ENCODE measurements at places on chromosomes 16 and 17.

DNA sequence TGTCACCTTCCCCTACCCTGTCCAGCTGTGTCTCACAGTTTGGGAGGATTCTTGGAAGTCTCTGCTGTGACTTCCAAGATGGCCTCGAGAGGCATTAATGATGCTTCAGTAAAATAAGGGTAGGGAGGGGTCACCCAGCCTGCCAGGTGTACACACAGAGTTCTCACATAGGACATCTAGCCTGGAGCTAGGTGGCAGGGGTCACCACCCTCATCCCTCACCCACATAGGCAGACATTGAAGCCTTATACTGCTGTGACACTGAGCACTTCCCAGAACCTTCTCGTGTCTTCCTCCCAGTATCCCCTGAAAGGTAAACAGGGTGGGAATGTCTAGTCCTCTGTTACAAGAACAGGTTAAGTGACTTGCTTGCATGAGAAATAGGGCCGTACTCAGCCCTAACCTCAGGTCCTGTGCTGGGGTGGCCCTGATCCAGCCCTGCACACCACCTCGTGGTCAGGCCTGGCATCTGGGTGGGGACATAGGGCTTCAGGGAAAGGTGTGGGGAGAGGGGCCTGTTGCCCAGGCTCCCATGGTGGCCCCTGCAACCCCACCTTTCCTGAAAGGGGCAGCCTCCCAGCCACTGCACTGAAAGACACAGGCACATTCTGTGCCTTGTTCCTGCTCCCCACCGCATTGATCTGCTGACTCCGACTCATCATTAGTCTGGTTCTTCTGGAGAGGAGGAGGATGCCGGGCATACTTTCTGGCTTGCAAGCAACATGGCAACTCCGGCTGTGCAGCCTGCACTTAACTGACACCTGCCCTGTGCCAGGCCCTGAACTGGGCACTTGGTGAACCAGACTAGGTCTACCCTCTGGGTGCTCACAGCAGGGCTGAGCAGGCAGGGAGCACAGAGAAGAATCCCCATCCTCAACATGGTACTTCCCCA, 3.6 kb upstream of the MMP15 start:
- DNase-seq = no peak

DNA sequence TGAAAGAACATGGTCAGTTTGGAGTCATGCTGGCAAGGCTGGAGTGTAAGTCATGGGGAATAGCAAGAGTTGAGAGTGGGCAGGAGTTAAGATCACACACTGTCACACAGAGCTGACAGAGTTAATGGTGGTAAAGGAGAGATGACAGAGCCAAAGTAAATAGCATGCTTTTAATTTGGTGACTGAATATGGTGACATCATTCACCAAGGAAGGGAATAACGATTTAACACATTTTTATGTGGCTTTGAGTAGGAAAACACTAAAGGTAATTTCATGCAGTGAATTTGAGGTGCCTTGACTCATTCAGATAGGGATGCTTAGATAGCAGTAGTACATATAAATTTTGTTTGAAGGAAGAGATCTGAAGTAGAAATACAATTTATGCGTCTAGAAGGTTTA, 42.1 kb downstream of the SYNRG start:
- DNase-seq = no peak

- DNase-seq = no peak
These were observed 82.8 kb upstream of the NOG start for GRCh38 chr17:56510554-56511342.

DNA sequence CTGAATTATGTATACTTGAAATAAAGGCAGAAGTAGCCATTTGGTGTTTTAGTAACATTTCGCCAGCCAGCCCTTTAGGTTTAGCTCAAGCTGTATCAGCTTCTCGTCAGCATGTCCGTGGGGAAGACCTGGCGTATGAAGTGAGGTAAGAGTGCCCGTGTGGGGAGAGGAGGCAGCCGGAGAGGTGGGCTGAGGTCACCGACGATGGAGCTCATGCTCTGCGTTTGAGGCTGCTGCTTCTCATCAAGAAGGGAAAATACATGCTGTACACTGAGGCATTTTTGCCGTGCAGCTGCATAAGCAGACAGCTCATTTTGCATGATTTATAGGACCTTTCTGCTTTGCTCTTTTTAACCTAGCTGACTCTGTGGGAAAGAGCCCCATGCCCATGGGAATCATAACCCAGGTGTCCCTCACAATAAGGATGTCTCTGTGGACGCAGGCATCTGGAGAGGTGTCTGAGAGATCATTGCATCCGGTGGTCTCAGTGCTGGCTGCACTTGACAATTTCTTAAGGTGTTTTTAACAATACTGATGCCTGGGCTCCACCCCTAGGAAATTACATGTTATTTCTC, 179.1 kb downstream of the ABCC12 start:
- DNase-seq = no peak

DNA sequence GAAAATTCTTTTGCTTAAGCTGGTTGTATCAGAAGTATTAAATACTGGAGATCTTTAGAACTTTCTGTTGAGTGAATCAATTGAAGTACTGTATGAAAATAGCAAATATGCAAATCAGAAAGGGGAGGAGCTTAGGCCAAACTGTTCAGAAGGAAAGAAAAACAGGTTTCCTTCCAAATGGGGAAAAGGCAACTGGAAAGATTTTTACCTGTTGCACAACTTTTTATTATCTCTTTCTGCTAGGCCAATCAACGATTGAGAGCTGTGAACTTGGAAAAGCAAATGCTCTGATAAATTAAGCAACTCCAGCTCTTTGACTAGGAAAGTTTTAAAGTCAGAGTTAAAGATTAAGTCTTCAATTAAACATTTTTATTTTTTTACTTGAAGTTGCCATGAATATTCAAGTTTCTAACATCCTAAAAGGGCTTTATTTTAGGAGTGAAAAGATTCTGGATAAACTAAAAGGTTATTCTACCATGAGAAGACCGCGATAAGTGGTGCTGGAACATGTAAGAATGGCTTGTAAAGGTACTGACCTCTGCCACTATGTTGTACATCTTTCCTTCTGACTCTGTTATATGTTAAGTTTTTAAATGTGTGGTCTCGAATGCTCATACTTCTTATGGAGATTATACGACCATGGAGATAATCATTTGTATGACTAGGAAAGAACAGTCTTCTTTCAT, 16.5 kb downstream of the DCUN1D3 start:
- no peak for DNase-seq

GRCh38 chr16:28165598-28165997, 46.2 kb downstream of the XPO6 start:
- no peak for DNase-seq

- DNase-seq = no peak
These were observed 89.9 kb downstream of the SOCS1 start for GRCh38 chr16:11165894-11166665.

DNA sequence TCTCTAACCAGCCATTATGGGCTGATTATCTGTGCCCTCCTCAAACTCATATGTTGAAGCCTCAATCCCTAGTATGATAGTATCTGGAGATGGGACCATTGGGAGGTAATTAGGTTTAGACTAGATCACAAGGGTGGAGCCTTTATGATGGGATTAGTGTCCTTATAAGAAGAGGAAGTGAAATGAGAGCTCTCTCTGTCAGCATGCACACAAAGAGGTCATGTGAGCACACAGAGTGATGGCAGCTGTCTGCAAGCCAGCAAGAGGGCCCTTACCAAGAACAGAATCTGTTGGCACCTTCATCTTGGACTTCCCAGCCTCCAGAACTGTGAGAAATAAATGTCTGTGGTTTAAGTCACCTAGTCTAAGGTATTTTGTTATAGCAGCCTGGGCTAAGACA, 101.9 kb downstream of the PCTP start:
- no peak for DNase-seq

DNA sequence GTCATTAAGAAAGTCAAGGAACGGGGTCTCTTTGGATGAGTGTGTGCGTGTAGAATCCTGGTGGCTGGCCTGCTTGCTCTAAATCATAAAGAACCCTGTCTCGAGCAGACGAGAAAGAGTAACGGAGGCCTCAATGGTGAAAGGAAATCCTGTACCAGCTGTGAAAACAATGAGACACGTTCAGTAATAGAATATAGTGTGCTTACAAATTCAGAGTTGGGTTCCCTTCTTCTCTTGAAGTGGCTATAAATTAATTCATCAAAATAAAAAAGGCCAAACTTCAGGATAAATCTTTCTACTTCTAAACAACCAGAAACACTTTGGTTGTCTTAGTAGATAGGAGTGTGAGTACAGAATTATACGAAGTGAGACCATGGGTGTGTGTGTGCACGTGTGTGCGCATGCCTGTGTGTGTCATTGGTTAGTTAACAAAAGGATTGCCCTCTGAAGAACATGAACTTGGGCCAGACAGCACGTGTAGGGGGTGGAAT, 48.5 kb downstream of the WWOX start:
- no peak for DNase-seq

- DNase-seq = no peak
These were observed 39.9 kb upstream of the IRX6 start for GRCh38 chr16:55283812-55284717.

DNA sequence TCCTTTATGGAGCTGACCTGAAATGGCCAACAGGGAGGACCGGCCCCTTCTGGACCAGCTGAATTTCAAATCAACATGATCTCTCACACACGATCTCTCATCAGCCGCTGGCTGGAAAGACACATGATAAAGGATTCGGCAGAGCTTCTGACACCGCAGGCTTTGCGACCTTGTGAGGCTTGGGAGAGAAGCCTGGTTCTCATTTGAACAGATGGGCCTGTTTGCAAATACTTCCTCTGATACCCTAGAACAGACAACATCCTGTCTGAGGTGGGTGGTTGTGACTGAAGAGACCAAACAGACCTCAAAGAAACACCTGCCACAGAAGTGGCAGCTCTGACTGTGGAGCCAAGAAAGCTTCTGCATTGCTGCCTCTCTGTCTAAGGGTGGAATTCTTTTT, 77.9 kb upstream of the SDK2 start:
- no peak for DNase-seq

- DNase-seq = no peak
These were observed 38.5 kb upstream of the MTSS2 start for GRCh38 chr16:70724146-70725023.

- no peak for DNase-seq
These were observed 84.6 kb upstream of the PMFBP1 start for GRCh38 chr16:72256398-72257066.

DNA sequence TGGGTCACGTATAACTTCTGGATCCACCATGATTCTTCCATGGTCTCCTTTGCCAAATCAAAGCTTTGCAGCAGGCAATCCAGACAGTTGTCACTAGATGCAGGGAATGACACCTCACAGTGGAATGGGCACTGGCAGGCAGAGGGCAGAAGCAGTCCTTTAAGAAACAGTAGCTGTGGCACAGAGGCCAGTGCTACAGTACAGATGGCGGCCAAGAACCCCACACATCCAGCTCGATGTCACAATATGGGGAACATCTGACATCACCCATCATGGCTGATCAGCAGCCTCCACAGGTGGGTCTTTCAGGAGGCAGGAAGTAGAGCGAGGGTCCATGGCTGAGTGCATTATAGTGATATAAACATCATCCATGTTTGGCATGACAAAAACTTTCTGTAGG, 18.8 kb upstream of the ERN1 start:
- DNase-seq = no peak

- DNase-seq = no peak
These were observed 28.9 kb upstream of the CCL2 start for GRCh38 chr17:34226011-34226743.

GRCh38 chr17:48559840-48560817, 15.2 kb upstream of the HOXB2 start:
- DNase-seq = no peak

DNA sequence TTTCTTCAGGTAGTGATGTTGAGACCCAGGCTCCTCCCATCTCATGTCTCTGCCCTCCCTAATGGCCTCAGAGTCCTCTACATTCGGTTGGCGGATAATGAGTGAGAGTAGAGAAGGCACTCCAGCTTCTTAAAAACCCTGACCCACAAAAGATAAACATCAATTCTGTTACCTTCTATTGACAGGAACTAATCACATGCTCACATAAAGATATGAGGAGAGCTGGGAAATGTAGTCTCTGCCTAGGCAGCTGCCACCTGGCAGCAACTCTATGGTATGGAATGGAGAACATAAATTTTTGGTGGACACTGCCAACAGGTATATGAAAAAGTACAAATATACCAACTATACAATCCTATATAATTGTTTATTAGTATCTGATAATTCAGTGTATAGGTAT, 110.7 kb upstream of the HLF start:
- DNase-seq = no peak

DNA sequence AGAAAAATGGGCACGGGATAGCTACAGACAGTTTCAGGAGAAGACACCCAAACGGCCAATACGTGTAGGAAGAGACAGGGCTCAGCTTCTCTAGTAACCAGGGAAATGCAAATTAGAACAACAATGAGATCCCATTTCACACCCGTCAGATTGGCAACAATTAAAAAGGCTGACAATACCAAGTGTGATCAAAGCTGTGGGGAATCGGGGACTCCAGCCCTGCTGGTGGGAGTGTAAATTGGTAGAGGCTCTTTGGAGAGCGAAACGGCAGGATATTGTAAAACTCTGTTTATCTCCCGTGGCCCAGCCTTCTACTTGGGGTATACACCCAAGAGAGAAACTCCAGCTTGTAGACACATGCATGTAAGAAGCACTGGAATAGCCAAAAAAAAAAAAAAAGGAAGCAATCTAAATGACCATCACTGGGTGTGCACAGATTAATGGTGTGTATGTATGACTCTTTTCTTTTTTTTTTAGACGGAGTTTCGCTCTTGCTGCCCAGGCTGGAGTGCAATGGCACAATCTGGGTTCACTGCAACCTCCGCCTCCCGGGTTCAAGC, 27.5 kb downstream of the MYBBP1A start:
- no peak for DNase-seq

- no peak for DNase-seq
These were observed 790 bp downstream of the NCBP3 start for GRCh38 chr17:3845291-3845620.

Data from urothelium cell line (cell line).